ENCODE measurements at places on chromosomes 12 and 14. TPM values are rescaled to one million over a fixed set of nuclear protein-coding genes. Genes with fewer than 3 reads are reported as not detected.

Gene SLC39A5
- total RNA-seq: not detected

DNA sequence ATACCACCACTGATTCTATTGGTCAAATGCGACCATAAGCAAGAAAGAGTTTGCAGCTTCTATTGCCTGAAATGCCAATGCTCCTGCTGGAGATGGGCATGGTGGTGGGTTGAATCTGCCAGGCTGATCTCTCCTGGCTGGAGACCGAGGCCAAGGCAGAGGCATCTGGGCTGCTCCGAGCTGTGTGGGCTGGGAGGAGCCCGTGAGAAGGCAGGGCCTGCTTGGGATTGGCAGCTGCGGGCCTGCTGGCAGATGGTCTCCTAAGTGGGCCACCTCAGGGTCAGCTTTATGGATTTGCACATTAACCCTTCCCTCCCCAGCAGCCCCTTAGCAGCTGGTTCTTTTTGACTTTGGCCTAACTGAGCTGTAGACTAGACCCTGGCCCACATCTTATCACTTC, 25.4 kb downstream of the SRRM4 start:
- DNase-seq: no peak

- no peak for DNase-seq
These were observed 85.6 kb upstream of the TSPAN8 start for GRCh38 chr12:71243370-71243769.

- DNase-seq: no peak
These were observed 19.9 kb upstream of the MDM1 start for GRCh38 chr12:68352067-68352466.

Gene PTPRQ
- not detected for total RNA-seq

DNA sequence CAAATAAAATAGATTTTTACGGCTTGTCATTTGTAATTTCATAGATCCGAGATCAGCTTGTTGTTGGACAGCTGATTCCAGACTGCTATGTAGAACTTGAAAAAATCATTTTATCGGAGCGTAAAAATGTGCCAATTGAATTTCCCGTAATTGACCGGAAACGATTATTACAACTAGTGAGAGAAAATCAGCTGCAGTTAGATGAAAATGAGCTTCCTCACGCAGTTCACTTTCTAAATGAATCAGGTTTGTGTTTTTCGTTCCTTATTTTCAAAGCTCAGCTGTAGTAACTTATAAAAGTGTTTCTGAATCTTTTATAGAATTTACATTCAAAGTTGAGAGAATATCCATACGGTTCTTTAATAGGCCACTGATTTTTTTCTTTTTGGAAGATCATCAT, 89.1 kb downstream of the LRRK2 start:
- DNase-seq: no peak

- no peak for DNase-seq
These were observed 42.6 kb upstream of the REP15 start for GRCh38 chr12:27653661-27654060.

DNA sequence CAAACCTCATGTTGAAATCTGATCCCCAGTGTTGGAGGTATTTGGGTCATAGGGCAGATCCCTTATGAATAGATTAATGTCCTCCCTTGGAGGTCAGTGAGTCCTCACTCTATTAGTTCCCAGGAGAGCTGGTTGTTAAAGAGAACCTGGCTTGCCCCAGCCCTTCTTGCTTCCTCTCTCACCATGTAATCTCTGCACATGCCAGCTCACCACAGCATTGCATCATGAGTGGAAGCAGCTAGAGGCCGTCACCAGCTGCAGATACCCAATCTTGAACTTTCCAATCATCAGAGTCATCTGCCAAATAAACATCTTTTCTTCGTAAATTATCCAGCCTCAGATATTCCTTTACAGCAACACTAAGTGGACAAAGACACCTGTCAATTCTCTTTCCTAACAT, 161.8 kb upstream of the IGF1 start:
- no peak for DNase-seq

GRCh38 chr14:54435500-54435981, 5.6 kb downstream of the CNIH1 start:
- peak; percentile 86 for DNase-seq

GRCh38 chr14:101010835-101011234, 107.3 kb upstream of the RTL1 start:
- no peak for DNase-seq

GRCh38 chr12:24948420-24948756, 513 bp downstream of the BCAT1 start:
- DNase-seq: peak; percentile 72

GRCh38 chr12:97408363-97408762, 54.2 kb upstream of the RMST start:
- DNase-seq: no peak

DNA sequence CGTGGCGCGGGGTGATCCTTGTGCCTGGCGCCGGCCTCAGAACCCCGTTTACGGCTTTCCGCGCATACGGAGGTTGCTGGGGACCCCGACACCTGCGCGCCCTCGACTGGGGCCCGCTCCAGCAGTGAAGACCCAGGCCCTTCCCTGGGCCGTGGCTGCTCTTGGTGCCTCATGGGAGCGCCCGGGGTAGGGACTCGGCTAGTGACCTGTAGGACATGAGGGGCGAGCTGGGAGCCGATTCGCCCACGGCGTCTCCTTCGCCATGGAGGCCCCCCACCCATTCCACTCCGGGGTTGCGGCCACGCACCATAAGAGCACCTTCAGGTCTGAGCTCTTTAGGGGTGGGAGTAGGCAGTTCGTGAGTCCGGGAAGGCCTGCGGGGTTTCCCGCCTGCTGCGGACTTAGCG, 14.2 kb upstream of the PAX9 start:
- DNase-seq: no peak

DNA sequence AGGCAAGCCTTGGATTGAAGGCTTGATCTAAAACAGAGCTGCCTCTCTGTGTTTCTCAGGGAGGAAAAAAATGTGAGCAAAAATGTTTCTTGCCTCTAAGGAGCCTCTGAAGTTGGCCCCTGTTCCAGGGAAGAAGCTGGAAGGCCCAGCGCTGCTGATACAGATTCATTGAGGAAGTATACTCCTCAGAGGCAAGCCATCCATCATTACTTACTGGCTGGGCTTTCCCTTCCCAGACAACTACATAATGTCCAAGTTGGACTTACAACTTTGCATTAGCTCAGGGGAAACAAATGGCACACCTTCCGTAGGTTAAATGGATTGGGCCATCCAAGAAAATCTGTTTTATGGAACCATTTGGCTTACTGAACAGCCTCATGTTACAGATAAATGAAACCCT, 263.7 kb upstream of the SEL1L start:
- no peak for DNase-seq

DNA sequence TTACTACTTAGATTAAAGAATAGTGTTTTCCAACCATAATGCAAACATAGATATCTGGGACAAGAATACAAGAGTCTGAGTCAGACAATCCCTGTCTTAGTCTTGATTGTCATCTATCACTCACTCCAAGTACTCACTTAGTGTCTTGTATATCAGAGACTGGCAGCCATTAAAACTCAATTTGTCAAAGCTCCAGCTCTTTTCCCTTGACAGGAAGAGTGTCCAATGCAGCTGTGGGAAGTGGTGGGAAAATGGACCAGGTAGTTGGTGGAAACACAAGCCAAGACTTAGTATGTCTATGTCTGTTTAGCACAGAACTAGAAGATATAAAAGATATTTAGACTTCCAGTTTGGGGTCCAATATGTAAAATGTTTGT, 271.6 kb upstream of the CLEC14A start:
- DNase-seq: no peak

Gene SIRT4
- 1.8 TPM for total RNA-seq

Gene SLCO1C1
- not detected for total RNA-seq

- DNase-seq: no peak
These were observed 654.5 kb downstream of the NOVA1 start for GRCh38 chr14:25943329-25943728.

GRCh38 chr14:22552827-22553076, 36.3 kb downstream of the DAD1 start:
- DNase-seq: no peak

Gene HCAR2
- total RNA-seq: not detected

GRCh38 chr14:63891148-63891975, 38.6 kb downstream of the SYNE2 start:
- DNase-seq: peak; percentile 44

DNA sequence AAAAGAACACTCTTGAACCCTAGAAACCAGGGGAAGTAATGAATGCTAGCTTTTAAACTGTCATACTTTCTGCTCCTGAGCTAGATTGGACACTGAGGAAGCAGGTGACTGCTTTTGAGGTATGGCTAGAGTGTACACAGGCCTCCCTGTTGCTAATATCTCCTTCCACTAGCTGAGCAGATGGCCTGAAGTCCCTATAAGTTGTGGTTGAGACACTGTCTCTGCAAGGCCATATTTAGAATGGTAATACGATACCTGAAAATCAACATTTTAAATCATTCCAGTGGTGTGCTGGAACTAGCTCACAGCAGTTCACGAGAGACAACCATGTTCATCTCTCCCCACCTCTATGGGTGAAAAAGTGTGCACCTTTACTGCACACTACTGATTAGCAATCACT, 46.4 kb upstream of the BMP4 start:
- no peak for DNase-seq

- no peak for DNase-seq
These were observed 5.1 kb upstream of the ANAPC5 start for GRCh38 chr12:121357331-121357730.

DNA sequence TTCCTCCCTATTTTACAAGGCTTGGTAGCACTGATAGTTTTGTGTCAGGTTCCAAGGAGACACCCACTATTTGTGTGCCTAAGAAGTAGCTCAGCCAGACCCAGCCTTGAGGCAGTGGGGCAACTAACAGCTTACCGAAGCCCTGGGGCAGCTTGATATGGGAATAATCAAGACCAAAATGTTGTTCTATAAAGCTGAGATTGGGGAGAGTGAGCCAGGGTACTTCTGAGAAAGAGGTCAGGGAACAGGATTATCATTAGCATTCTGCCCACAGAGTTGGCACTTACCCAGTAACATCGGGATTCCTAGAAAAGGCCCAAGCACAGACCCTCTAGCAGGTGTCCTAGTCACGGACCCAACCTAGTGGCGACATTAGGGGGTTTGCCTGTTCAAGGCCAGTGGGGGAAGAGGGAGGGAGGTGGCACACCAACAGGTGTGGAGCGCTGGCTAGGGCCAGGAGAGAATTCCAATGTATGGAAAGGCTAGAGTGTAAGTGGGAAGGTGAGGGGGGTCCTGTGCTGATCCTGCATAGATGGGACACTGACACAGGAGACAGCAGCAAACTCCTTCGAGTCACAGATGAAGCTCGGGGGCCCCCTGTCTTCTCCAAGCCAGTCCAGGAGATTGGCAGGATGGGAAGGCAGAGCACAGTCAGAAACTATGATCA, 4.9 kb downstream of the PPP1R3E start:
- no peak for DNase-seq

Gene RNASE3
- not detected for total RNA-seq

GRCh38 chr14:103538291-103539055, 9.5 kb downstream of the TRMT61A start:
- no peak for DNase-seq

- no peak for DNase-seq
These were observed 40.5 kb upstream of the LTBP2 start for GRCh38 chr14:74652541-74652940.

Gene STAC3
- 0.13 TPM for total RNA-seq

GRCh38 chr12:6266971-6267721, 43.3 kb upstream of the PLEKHG6 start:
- DNase-seq: no peak

- no peak for DNase-seq
These were observed 14.6 kb downstream of the CMKLR1 start for GRCh38 chr12:108324351-108325017.

DNA sequence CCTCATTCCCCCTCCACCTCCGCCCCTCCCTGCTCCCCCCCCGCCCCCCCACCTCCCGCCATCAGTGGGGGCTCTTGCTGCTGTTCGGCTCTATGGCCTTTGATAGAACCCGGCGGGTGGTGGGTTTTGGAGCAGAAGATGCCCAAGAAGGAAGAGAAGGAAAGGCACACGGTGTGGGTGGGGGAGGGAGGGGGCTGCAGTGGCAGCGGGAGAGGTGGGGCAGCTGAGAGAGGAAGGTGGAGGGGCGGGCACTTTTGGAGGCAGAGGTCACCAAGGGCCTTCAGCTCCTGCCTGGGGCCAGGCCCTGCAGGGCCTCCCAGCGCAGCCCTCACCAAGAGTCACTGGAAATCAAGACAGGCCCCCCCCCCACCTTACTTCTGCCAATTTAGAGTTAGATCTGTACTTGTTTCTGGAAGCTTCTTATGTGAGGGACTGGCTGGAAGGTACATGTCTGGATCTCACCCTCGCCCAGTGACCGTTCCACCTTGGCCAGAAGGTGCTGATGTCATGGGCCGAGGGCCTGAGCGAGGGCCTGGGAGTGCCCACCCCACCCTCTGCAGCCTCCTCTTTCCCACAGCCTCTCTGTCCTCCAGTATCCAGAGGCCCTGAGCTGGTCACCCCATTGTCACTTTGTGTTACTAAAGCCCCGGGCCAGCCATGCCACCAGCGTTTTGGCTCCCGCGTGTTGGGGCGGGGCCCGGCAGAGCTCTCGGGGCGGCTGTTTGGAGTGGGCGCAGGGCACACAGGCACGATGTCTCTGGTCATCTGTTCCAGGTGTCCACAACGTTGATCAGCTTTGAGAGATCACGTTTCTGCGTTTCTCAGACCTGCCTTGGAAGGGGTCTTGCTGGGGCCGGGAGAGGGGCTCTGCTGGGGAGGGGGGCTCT, 153.9 kb downstream of the KIF26A start:
- DNase-seq: no peak

GRCh38 chr12:99670635-99671034, 23.1 kb downstream of the GARIN6 start:
- DNase-seq: no peak

DNA sequence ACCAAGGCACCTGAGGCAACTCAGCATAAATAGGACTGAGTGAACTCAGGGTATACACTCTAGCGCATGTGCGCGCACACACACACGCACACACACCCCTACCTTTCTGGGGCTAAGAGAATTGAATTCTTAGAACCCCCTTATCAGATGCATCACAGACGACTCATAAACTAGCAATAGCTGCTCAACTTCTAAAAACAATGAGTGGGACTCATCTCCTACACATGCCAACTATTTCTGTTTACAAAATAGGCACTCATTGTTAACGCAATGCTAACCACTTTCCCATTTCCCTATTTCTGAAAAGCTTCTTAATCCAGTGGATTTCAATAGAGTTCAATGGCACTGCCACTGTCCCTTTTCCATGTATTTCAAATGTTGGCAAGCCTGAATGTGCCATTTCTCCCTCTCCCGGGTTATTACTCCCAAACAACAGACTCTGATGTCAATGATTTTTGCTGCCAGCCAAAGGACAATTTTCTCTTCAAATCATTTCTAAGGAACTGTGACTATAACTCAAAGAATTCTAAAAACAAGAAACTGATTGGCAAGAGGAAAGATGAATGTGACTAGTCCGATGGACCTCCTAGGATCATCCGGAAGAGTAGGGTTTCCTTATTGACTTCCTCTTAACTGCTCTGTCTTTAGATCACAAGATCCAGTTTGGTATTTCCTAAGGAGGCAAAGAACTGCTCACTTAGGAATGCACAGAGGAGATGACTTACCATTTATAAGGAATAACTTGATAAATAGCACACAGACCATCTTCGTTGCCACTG, 48.8 kb downstream of the SLC38A1 start:
- DNase-seq: peak; percentile 94

GRCh38 chr12:103780992-103781391, 60.0 kb downstream of the NT5DC3 start:
- DNase-seq: no peak
